ENCODE measurements at places on chromosomes 7 and 10. TPM values are rescaled to one million over a fixed set of nuclear protein-coding genes. Genes with fewer than 3 reads are reported as not detected.

The EZH2 gene
- total RNA-seq = 3.7 TPM

The AGR2 gene
- total RNA-seq = 1.4 TPM

The HOXA11 gene
- total RNA-seq = 5.8 TPM

The SPDYE9 gene
- not detected for total RNA-seq

The FZD1 gene
- total RNA-seq = 3.7 TPM

The STYXL1 gene
- 31.5 TPM for total RNA-seq

The GPC2 gene
- not detected for total RNA-seq

DNA sequence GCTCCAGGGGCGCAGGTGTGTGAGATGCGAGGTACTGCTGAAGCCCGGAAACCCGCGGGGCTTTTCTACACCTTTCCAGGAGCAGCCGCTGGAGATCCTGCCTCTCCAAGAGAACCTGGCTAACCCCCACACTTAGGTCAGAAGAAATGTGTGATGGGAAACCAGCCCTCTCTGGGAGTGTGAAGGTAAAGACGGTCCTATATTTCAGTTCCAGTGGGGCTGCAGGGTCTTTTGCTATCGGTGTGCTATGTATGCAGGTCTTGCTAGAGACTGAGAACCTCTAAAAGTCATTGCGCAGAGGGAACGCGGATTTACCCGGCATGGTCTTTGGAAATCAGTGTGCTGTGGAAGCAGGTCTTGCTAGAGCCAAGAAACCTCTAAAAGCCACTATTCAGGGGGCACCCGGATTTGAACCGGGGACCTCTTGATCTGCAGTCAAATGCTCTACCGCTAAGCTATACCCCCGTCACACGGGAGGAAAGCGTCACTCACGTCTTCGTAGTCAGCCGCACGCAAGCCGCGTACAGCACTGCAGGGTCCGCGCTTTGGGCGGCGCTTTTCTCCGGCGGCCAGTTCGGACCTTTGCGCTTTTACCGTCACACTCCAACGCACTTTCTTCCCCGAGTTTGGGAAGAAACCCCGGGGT, 46.0 kb downstream of the ZNF777 start:
- DNase-seq = peak; percentile 40

GRCh38 chr10:76542307-76542930, 1095.2 kb downstream of the KCNMA1 start:
- no peak for DNase-seq

GRCh38 chr7:130207642-130208041, at the start of gene SSMEM1:
Gene SSMEM1 (plus strand): TSS chr7:130207860. CDS start chr7:130207911, 51 bp downstream.
- DNase-seq = no peak

GRCh38 chr10:21600804-21601433, 66.9 kb downstream of the MLLT10 start:
- DNase-seq = no peak

DNA sequence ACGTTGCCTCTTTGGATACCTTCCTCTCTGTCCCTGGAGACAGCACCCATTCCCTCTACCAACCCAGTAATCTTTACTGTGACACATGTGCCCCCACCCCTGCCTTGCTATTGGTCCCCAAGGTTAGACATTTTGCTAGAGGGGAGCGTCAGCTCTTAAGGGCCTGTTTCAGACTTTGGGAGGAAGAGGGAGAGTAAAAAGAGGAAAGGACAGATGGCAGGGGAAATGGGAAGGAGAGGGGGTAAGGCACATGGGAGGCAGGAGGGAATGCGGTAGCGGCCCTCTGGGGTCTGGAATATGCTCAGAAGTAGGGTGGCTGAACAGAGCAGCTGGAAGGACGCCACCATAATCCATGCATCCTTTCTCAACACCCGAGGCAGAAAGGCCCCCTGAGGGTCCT, 12.2 kb downstream of the BLNK start:
- no peak for DNase-seq

GRCh38 chr10:110162741-110163145, 44.7 kb upstream of the MXI1 start:
- DNase-seq = no peak

DNA sequence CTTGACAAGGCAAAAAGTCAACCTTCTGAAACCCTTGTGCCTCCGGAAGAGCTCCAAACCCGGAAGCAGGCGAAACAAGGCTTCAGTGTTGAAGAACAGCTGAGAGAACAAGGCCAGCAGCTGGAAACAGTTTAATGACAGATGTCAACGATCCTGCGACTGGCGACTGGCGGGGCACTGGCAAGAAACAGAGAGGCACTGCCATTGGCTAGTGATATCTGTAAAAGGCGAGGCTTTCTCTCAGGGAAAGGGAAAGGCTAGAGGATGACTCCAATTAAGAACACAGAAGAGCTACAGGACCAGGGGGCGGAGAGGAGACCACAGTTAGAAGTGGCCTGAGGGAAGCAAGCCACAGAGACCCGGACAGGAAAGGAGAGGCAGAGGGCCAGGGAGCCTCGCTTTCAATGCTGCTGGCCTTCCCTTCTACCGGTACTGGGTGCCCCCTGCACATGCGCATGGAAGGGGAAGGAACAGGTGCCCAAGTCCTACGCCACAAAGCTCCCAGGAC, 19.4 kb downstream of the ITGB1 start:
- DNase-seq = peak; percentile 49

- no peak for DNase-seq
Measured at GRCh38 chr10:36802490-36803153, 322.8 kb upstream of the ANKRD30A start.

GRCh38 chr10:32210306-32211045, 136.5 kb downstream of the EPC1 start:
- no peak for DNase-seq

GRCh38 chr7:155609185-155609584, 35.3 kb upstream of the RBM33 start:
- no peak for DNase-seq

GRCh38 chr7:15783987-15784693, 97.7 kb upstream of the MEOX2 start:
- DNase-seq = no peak

DNA sequence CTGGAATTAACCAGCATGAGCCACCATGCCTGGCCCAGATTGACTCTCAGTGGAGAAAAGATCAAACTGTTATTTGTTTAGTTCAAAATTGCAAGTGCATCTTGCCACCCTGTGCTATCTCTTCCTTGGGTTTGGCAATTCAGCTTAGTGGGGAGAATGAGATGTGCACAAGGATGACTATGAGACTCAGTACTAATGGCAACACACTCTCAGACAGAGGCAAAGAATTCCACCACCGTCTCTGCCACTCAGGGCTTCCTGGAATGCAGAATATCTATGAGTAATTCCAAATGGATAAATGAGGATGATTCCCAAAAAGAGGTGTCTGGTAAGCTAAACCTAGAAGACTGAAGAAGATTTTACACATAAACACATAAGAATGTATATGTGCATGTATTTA, 525.8 kb downstream of the NRG3 start:
- no peak for DNase-seq

- DNase-seq = no peak
Measured at GRCh38 chr7:150948791-150949251, 29.3 kb downstream of the KCNH2 start.

- no peak for DNase-seq
Measured at GRCh38 chr10:43188702-43189101, 50.5 kb downstream of the CSGALNACT2 start.

DNA sequence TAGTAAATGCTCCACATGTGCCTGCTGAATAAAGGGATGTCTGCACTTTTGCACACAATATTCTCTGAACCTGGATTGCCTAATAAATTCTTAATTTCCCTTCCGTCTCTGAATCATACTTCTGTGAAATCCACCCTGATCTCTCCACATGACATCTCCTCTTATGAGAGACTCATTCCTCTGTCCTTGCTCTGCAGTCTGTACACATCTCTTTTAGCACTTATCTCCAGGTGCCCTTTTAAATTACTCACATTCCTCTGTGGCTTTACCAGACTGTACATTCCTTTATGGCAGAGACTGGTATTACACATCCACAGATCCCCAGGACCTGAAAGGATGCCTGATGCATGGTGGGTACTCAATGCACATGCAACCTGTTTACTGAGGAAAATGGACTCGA, 527.6 kb downstream of the PHTF2 start:
- DNase-seq = no peak

GRCh38 chr10:43340101-43340500, 31.3 kb upstream of the FXYD4 start:
- DNase-seq = no peak

DNA sequence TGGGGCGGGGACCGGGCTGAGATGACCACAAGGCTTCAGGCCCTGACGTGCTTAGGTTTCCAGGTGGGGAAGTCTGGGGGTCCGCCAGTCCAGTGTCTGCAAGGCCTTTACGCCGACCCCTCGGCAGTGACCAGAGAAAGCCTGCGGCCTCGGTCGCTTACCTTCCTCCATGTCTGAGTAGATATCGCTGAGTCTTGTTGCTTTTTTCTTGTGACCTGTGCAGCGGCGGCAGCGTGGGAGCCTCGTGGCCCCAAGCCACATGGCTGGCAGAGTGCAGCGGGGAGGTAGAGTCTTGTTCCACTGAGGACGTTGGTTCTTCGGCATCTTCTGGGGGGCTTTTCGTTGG, 329 bp downstream of the NOLC1 start:
- no peak for DNase-seq

GRCh38 chr10:299969-300368, 164.7 kb downstream of the ZMYND11 start:
- no peak for DNase-seq

DNA sequence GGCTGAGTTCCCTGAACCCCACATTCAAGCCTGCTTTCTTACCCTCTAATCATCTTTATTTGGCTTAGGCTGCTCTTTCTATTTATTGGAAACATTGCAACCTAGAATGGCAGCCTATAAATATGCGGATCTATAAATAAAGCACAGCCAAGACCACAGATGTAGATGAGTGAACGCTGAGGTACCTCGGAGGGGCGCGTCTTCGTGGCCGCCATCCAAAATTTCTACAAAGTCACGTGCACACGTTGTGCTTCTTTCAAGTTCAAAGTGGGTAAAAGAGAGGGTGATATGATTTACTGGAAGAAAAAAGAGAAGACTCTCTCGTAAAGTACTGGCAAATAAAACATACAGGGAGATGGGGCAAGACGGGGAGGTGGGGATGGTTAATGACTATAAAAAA, 132.6 kb upstream of the RSU1 start:
- DNase-seq = no peak

DNA sequence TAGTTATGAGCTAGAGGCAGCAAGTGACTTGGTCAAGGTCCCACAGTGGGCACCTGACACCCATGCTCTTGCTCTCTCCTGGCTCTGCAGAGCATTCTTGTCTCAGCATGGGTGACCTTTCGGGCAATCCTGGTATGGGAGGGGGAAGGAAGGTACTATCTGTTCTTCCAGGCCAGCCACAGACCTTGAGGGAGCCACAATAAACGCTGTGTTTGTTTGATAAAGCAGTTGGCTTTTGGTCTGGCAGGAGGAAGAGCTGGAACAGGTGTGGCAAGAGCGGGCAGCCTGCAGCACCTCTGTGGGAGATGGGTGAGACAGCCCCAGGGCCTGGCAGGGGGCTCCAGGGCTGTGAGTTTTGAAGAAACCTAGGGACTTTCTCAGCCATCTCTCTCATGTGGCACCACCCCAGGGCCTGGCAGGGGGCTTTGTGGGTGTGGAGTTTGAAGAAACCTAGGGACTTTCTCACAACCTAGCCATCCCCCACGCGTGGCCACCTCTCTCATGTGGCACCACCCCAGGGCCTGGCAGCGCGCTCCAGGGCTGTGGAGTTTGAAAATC, 11.4 kb downstream of the CLDN3 start:
- DNase-seq = peak; percentile 58

DNA sequence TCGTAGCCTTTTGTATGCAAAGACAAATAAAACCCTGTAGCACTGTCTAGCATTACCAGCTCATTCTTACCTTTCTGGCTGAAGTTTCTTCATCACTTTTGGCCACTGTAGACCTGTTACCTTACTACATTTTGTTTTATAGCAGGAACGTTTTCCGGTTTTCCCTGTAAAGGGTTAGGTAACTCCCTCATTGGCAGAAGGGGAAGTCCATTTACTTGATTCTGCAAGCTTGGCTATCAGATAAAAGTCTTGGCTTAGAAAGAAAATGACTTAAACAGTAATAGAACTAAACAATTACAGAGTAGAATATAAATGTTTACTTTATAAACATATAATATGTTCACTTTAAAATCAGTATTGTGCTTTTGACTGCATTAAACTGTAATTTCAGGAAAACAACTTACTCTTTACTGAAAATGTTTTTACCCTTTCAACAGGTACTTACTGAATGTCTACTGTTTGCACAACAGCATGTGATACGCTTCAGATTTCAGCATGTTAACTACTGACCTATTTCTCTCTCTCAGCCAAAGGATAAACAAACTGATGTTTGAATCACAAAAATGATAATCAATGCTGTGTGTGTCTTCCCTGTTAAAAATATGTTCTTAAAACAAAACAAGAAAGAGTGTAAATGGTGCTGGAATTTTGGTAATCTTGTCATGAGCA, 67.1 kb downstream of the OTUD1 start:
- DNase-seq = no peak

GRCh38 chr7:28575241-28575643, 162.9 kb downstream of the CREB5 start:
- DNase-seq = no peak

- DNase-seq = no peak
Measured at GRCh38 chr10:52965938-52966401, 193.4 kb upstream of the MBL2 start.

- no peak for DNase-seq
Measured at GRCh38 chr10:96978621-96979154, 146.6 kb downstream of the LCOR start.

Data from gastrocnemius medialis (tissue), 4 donors.